ENCODE measurements at places on chromosomes 3 and 15.

DNA sequence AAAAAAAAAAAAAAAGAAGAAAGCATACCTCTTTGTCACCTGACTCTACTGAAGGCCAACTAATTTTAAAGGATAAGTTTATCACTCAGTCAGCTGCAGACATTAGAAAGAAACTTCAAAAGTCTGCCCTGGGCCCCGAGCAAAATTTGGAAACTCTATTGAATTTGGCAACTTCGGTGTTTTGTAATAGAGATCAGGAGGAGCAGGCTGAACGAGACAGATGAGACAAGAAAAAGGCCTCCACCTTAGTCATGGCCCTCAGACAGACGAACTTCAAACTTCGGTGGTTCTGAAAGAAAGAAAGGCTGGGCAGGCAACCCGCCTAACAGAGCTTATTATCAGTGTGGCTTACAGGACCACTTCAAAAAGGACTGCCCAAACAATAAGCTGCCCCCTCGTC lies 18.5 kb downstream of the GLDN start:
- DNase-seq = no peak

DNA sequence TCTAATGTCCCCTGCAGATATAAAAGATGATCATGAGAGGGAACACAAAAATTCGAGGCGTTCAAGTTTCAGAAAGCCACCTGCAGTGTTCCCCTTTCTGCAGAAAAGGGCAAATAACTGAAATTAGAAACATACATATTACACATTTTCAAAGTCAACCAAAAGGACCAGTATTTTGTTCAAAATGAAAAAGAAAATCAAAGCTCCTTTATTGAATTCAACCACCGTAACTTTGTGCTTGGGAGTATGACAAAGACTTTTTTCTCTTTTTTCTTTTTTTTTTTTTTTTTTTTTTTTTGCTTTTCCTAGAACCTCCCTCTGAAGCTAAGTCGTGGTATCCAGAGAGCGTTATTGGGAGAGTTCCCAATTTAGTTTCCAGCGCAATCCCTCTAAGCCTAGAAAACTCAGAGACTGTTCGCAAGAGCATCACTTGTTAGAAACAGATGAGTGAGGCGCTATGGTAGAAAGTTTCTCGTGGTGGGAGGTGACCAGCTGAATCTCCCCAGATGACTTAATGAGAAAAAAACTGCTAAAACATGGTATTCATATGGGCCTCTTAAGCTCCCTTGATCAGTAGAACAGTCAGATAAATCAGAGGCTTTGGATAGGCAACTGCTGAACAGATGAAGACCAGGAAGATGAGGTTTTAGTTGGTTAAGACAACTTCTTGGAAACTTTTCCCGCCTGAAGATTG lies 77.4 kb downstream of the MB21D2 start:
- no peak for DNase-seq

DNA sequence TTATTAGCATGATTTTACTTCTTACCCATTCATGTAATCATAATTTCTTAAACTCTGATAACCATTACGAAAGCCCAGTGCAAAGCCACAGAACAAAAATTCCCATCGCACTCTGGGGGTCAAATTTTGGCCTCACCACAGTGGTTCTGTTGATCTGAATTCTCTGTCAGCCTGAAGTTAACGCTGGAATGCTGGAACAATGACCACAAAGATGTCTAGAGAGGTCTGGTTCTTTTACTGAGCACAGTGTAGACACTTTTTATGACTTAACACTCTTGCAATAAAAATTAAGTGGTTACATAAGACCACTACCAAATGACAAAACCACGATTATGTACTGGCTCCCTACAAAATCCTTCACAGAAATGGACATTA lies 94.7 kb downstream of the PDZRN3 start:
- DNase-seq = no peak

GRCh38 chr15:89908226-89908625 lies 4.5 kb downstream of the ARPIN start:
- DNase-seq = no peak

- DNase-seq = no peak
Measured at GRCh38 chr15:69798481-69799250, 299.1 kb downstream of the TLE3 start.

DNA sequence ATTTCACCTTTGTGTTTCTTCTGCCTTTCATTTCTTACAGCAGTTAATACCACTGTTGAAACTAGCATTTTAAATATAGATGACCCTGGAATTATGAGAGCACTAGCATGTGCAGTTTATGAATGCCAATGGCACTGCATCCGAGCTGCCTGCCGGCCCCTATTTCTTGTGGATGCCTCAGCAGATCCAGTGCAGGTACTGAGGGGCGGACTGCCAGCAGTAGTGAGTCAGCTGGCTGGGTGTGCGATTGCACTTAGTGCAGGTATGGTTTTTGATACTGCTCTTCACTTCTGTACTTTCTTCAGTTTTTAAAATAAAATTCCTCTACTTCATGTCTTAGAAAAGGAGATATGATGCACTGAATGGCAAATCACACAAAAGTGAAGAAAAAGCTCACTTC lies 453.0 kb downstream of the DIPK2A start:
- DNase-seq = no peak

DNA sequence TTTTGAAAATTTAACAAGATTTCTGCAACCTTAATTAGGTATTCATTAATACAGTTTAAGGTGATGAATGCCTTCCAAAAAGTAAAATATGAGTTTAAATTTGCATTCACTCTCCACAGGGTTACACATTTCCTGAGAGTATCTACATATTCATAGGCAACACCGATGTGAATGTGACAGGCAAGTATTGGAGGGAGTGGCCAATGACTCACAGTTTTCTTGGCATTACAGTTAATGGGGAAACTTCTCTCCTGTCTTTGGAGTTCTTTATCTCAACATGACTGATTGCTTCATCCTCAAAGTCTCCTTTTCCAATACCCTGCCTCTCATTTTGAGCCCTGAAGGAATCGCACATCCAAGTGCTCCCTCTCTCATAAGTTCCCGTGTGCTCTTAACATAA lies 181.9 kb upstream of the CHL1 start:
- DNase-seq = no peak

DNA sequence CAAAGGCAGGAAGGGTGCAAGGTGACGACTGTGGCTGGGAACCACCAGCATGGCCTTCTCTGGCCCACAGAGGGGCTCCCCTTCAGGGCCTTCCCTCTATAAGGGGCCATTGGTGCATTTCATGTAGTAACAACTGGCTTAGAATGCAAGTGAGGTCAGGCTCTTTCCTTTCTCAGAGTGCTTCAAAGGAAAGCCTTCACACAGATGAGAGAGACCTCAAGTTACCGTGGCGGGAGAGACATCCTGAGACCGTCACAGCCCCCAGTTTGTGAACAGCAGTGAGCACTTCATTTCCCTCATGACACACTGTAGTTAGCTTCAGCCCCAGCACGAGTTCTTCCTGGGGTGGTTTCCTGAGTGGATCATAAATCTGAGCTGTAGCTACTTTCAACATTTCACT lies 96.6 kb upstream of the LIMD1 start:
- DNase-seq = no peak

DNA sequence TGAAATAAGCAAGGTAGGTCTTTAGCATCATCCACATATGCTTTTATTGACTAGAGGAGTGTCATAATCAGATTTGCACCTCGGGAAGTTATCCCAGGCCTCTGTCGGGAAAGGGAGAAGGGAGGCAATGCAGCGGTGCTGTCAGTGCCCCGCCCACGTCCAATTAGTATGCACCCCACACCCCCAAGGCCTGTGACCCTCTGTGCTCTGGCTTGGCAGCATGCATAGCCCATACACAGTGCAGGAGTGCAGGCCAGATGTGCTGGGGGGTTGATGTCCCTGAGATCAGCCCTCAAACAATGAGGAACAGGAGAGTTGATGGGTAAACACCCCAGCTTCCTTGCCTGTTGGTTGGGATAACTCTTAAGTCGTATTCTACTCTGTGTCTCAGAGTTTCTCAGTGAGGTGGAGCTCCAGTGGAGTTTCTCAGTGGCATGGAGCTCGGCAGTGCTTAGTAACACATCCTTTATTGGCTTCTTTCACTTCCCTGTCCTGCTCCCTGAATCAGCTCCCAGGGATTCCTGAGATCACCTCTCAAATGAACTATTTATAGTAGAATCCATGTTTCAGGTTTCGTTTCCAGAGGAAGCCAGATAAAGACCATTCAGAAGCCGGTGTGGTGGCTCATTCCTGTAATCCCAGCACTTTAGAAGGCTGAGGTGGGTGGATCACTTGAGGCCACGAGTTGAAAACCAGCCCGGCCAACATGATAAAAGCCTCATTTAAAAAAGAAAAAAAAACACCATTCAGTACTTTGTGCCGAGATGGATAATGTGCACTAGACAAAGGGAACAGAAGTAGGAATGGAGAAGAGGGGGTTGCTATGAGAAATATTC lies 26.7 kb upstream of the NDUFB4 start:
- DNase-seq = no peak

DNA sequence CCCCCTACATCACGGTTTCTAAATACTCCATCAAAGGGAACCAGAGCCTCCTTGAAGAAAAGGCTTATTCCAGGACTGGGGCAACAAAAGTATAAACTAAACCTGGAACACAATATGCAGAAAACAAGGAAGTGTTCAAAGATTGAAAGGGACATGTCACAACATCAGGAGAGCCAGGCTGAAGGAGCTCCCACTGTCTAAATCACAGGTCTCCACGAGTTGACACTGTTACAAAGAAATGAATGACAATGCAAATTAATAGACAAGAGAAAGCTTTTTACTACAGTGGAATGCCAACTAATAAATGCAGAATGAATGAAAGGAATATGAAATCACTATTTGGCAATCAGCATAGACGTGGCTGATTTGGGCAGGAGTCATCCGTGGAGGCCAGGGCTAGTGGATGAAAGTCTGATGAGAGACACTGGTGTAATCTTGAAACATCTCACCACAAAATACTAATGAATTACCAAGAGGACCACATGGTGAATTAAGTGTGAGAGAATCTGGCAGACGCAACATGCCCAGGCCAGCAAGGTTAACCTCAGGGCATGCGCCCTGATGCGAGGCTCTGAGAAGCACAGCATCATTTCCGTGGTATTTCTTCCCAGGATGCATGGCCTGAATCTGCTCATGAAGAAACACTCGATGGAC lies 123.8 kb upstream of the TJP1 start:
- DNase-seq = no peak

DNA sequence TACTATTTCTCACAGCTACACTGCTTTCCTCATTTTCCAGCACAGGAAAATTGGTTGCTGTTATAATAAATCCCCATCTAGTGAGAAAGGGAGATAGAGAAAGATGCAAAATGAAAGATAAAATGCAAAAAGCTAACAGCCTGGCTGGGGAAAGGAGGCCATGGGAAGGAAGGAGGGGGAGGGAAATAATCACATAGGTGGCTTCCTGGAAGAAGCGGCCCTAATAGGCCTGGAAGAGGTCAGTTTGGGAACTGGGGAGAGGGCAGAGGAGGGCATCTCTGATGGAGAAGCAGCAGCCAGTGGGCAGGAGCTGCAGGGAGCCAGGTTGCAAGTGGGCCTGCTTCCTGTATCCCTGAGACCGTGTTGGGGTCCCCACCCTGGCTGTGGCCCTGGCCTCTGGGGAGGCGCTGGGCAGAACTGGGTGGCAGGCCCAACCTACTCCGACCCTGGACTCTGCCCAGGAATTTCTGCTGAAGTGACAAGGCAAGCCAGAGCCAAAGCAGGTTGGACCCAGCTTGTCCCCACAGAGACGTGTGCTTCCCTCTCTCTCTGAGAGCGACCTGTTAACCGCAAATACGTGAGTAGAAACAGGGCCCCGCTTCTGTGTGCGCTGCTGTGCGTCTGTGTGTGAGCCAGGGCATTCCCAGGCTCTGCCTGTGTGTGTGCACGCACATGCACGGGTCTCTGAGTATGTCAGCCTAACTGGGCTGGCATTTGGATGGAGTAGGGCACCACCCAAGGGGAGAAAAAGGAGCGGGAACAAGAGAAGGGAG lies 1.9 kb downstream of the SLC28A1 start:
- no peak for DNase-seq

DNA sequence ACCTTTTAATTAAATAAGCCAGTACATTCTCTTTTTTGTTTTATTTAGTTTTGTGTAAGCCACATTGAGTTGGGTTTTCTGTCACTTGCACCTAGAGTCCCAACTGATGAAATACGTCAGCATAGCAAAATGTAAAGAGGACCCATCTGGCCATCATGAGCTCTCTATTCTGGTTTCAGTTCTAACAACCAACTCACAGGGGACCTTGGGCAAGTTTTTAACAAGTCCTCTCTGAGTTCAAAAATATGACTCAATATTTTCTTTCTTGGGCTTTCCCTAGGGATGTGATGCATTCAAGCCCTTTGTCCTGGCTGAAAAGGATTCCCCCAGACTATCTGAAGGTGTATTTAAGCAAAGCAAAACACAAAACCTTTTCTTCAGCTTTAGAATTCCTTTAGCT lies 32.9 kb downstream of the PLCH1 start:
- DNase-seq = no peak

GRCh38 chr3:124730941-124731297 lies 667 bp downstream of the UMPS start:
- DNase-seq = no peak

DNA sequence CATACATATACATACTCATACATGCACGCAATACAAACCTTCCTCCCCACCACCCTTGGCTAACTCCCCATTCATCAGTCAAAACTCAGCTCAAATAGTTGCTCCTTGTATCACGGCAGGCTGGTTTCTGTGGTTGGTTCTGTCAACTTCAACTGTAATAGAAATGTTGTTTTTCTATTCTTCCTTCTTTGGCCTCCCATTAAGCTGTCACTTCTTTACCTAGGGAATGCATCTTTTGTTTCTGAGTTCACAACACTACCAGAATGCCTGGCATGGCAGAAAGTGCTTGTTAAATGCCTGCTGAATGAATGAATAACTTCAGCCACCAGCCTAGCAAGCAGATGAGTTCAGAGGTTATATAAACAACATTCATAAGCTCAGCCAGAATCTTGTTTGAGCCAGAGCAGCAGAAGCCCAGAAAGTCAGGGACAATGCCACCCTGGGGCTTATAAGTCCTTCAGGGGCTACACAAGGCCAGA lies 63.1 kb downstream of the B3GALNT1 start:
- no peak for DNase-seq

DNA sequence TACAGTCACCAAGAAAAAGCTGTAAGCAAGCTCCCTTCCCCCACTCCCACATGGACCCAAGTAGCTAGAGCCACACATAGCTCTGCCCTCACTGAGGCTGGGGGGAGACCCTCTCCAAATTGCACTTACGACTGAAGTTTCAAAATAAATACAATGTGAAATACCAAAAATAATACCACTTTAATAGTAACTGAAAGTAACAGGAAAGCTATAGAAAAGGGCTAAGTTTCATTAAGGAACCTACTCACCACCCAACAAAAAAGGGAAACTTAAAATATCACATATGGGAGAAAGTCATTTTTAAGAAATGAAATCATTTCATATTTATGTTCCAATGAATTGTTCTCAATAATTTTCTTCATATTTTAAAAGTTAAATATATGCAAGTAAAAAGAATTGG lies 130.4 kb upstream of the UBE2E2 start:
- DNase-seq = no peak

- no peak for DNase-seq
Measured at GRCh38 chr15:85717212-85717611, 77.5 kb downstream of the KLHL25 start.

DNA sequence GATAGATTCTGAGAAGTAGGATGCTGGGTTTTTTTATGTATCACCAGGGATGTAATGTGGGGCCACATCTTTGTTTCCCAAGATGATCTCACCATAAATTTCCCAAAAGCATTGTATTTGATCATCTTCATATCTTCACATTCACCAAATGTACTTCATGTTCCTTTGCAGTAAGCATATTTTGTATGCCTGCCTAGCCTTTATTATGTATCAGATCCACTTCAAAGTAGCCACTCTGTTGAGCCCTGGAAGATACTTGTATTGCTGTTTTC lies 14.2 kb upstream of the GATM start:
- no peak for DNase-seq

All from posterior cingulate gyrus (tissue), 11 donors.